ENCODE measurements at places on chromosomes 6 and 20. TPM values are rescaled to one million over a fixed set of nuclear protein-coding genes. Genes with fewer than 3 reads are reported as not detected.

Gene SLC17A2
- total RNA-seq = not detected

Gene NKX2-2
- not detected for total RNA-seq

DNA sequence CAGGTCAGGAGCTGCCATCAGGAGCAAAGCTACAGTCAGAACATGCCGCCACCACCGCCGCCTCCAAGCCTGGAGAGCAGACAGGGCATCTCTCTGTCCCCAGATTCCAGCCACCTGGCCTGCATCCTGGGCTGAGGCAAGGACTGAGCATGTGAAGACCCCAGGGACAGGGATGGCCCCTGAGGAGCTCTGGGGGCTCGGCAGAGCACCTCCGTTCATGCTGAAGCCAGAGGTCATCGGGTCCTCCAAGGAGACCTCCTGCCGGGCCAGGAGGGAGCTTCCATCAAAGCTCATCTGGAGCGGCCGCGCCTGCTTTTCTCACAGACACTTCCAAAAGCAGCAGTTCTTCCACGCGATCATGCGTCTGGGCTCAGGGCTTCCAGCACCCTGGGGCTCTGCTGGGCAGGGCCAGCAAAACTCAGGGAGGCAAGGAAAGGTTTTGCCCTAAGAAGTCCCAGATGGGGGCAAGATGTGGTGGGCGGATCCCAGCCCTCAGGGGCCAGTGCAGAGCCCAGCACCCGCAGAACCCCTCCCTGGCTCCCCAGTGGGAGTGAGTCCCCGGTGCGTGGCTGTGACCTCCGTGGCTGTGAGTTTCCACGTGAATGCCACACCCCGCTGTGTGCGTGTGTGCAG is 138.4 kb downstream of the TAF4 start:
- H3K4me3 ChIP-seq = no peak overlapping the region
- H3K36me3 ChIP-seq = no peaks in the 10 kb centered on the region
- DNase-seq = no peak
- no peaks in the 10 kb centered on the region for H3K27me3 ChIP-seq

GRCh38 chr6:71248306-71248765 is 40.3 kb upstream of the OGFRL1 start:
- no peaks in the 10 kb centered on the region for H3K27me3 ChIP-seq
- H3K36me3 ChIP-seq = no peaks in the 10 kb centered on the region
- H3K4me1 ChIP-seq = no peaks in the 10 kb centered on the region
- peak; percentile 70 for DNase-seq
- H3K4me3 ChIP-seq = no peak overlapping the region

GRCh38 chr20:49099011-49099410 is 52.9 kb downstream of the CSE1L start:
- DNase-seq = no peak
- peaks cover 41% of the 10 kb centered on the region for H3K36me3 ChIP-seq
- no peaks in the 10 kb centered on the region for H3K27me3 ChIP-seq
- H3K27ac ChIP-seq = no peak overlapping the region
- H3K4me1 ChIP-seq = no peaks in the 10 kb centered on the region

DNA sequence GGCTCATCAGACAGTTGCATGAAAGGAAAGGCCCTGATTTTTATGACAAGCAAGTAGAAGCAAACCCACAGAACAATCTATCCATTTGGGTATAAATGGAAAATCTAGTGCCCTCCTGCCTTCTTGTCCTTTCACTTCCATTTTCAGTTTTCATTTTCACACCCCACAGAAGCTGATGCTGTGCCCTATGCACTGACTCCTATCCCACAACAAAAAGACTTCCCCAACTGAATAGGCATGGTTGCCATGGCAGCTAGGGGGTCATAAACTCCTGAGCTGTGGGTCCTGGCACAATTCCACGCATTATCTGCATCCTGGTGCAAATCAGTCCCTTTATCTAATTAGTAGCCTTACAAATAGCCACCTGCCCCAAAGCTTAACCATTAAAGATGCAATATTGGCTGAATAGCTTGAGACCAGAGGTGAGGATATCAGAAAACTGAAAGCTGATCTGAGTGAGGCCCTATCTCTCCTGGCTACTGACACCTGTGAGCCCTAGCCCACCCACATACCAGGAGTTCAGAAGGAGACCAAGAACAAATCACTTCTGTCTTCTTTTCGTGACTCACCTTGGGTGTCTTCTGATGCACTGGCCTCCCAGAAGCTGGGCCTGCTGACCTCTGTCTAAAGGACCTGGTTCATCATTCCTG is 34.9 kb upstream of the HEY2 start:
- no peaks in the 10 kb centered on the region for H3K36me3 ChIP-seq
- no peaks in the 10 kb centered on the region for H3K27me3 ChIP-seq
- H3K4me1 ChIP-seq = no peaks in the 10 kb centered on the region
- H3K4me3 ChIP-seq = no peak overlapping the region
- H3K27ac ChIP-seq = no peak overlapping the region

DNA sequence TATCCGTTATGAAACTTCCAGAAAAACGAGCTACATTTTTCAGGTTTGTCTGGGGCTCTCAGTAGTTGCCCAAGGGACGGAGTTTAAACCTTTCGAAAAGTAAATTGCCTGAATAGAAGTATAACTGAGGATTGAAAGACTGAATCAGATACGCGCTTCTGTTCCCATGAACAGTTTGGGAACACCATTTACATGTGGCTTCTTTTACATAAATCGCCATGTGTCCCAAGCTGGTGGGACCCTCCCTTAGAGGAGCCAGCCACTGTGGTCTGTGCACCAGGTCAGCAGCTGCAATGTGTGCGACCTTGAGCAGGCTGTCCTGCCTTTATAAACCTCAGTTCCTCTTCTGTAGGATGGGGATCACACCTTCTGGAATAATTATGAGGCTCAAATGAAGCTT is 11.0 kb downstream of the ENTPD6 start:
- H3K4me3 ChIP-seq = no peak overlapping the region
- H3K4me1 ChIP-seq = peaks cover 13% of the 10 kb centered on the region
- no peak overlapping the region for H3K27ac ChIP-seq
- peaks cover 6% of the 10 kb centered on the region for H3K36me3 ChIP-seq

- H3K4me1 ChIP-seq = peaks cover 8% of the 10 kb centered on the region
- no peaks in the 10 kb centered on the region for H3K36me3 ChIP-seq
- no peak for DNase-seq
- H3K27me3 ChIP-seq = no peaks in the 10 kb centered on the region
Observed at GRCh38 chr6:168150551-168151320, 71.7 kb upstream of the FRMD1 start.
